ENCODE measurements at places on chromosomes 5 and 9. TPM values are rescaled to one million over a fixed set of nuclear protein-coding genes. Genes with fewer than 3 reads are reported as not detected.

- H3K27ac ChIP-seq = no peak overlapping the region
- no peak for DNase-seq
- no peaks in the 10 kb centered on the region for H3K27me3 ChIP-seq
- no peak overlapping the region for H3K4me3 ChIP-seq
- H3K36me3 ChIP-seq = no peaks in the 10 kb centered on the region
Measured at GRCh38 chr9:89284076-89284475, 26.9 kb upstream of the CKS2 start.

DNA sequence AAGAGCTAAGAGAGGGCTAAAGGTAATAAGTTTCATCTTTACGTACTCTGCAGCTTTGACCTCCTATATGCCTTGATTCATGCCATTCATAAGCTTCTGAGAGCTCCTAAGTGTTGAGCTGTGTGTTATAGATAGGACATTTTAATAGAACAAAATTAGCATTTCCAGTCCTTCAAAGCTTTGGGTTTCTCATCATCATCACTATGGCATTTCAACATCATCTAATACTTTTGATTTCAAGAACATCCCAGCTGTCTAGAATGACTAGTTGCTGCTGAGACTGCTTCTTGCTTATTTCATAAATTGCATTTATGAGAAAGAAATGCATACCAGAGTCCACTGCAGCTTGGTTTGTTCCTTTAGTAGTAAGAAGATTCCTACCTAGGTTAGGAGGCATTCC is 201.7 kb downstream of the SGCD start:
- H3K4me1 ChIP-seq = no peaks in the 10 kb centered on the region
- no peak for DNase-seq
- no peak overlapping the region for H3K27ac ChIP-seq
- H3K4me3 ChIP-seq = no peak overlapping the region
- H3K27me3 ChIP-seq = peaks cover 9% of the 10 kb centered on the region
- no peaks in the 10 kb centered on the region for H3K36me3 ChIP-seq

- H3K27ac ChIP-seq = no peak overlapping the region
- no peak for DNase-seq
- H3K4me1 ChIP-seq = no peaks in the 10 kb centered on the region
- no peak overlapping the region for H3K4me3 ChIP-seq
- no peaks in the 10 kb centered on the region for H3K36me3 ChIP-seq
Measured at GRCh38 chr5:174293006-174293405, 247.5 kb downstream of the NSG2 start.

DNA sequence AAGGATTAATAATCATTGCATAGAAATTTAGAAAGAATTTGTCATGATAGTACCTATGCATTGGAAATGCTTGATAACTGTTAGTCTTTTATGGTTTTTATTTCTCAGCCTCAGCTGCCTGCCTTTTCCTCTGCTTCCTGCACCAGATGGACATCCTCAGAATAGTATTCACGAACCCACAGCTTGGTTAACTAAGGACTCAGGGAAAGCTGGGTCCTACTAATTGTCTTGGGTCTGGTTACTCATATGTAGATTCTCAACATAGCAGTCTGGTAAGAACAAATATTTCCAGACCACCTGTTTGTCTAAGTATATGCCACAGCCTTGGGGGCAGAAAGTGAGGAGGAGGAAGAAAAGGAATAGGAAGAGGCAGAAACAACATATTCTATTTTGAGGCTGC is 464.5 kb upstream of the SMARCA2 start:
- no peak overlapping the region for H3K27ac ChIP-seq
- H3K36me3 ChIP-seq = no peaks in the 10 kb centered on the region
- no peak overlapping the region for H3K4me3 ChIP-seq

DNA sequence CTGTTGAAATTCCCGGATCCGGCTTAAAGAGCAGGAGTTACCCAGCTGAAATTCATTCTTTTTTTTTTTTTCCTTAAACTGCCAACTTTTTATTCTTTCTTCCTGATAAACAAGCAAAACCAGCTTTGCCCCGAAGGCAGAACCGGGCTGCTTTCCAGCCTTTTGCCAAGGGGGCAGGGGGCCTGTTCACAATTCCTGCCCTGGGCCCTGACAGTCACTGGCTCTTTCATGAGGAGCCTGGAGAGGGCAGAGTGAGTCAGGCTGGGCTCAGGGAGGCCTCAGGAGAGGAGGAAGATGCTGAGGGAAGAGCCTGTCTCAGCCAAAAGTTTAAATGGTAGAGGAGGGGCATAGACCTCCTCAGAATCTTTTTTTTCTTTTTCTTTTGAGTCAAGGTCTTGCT is 4.8 kb downstream of the GLIPR2 start:
- peaks cover 22% of the 10 kb centered on the region for H3K36me3 ChIP-seq
- no peak for DNase-seq
- H3K27me3 ChIP-seq = no peaks in the 10 kb centered on the region
- peaks cover 90% of the 10 kb centered on the region for H3K4me1 ChIP-seq
- H3K4me3 ChIP-seq = no peak overlapping the region

DNA sequence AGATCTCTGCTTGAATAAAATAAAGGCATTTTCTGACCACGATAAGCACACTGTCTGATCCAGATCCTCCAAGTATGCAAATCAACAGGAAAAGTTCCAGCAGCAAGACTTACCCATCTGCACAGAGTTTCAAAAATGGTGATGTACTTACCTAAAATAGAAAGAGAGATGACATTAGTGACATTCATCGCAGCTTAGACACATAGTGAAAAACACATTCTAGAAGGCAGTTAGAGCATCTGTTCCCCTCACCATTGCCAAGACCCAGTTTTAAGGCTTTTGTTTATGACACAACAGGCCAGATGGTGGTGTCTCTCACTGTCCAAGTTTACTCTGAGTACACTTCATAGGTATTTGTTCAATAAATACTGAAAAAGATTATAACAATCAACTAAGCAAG is 207.7 kb downstream of the PDE4D start:
- no peaks in the 10 kb centered on the region for H3K36me3 ChIP-seq
- no peak overlapping the region for H3K4me3 ChIP-seq
- no peaks in the 10 kb centered on the region for H3K27me3 ChIP-seq
- no peaks in the 10 kb centered on the region for H3K4me1 ChIP-seq
- DNase-seq = no peak

DNA sequence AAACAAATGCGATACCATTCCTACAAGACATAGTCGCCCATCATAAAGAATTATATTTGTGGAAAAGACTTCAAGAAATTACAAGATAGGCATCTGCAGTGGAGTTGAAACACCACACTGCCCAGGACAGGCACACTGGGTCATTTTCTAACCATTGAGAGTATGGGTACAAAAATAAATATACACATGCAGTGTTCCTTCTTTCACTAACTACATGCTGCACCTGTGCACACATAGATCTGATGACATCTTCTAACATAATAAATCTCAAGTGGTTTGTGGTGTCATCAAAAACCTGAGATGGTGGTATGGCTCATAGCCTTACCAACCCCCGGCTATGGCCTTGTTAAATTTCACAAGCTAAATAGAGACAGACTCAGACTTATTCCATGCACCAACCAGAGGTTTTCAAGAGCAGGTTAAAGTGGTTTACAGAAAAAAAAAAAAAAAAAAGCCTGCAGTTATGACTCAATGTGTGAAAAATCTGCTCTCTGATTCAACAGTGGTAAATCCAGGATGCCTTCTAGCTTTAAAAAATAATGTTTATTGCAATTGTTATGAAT is 12.4 kb upstream of the NFIB start:
- peaks cover 14% of the 10 kb centered on the region for H3K4me1 ChIP-seq
- no peaks in the 10 kb centered on the region for H3K36me3 ChIP-seq
- H3K27ac ChIP-seq = no peak overlapping the region
- peak; percentile 38 for DNase-seq
- peaks cover 32% of the 10 kb centered on the region for H3K27me3 ChIP-seq
- no peak overlapping the region for H3K4me3 ChIP-seq

- no peak overlapping the region for H3K4me3 ChIP-seq
- H3K36me3 ChIP-seq = no peaks in the 10 kb centered on the region
- no peak overlapping the region for H3K27ac ChIP-seq
- peaks cover 8% of the 10 kb centered on the region for H3K27me3 ChIP-seq
- no peaks in the 10 kb centered on the region for H3K4me1 ChIP-seq
- DNase-seq = no peak
Measured at GRCh38 chr9:18881758-18882157, 151.3 kb downstream of the SAXO1 start.

DNA sequence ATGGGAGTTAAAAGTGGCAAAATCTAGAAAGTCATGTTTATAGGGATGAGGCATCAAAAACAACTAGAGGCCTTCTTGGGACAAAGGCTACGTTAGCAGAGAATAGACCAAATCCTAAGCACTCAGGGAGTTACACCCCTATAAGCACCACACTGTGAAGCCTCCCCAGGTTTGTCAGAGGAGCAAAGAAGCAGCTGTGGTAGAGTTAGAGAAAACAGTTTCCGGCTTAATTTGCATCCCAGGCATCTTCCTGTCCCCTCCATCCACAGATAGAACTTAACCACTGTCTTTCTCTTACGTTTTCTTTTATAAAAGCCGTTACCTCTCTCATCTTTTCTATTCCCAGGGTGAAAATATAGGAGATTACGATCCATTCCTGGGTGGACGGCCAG is 188.6 kb upstream of the KLF9 start:
- H3K27ac ChIP-seq = no peak overlapping the region
- H3K36me3 ChIP-seq = no peaks in the 10 kb centered on the region
- peaks cover under 1% of the 10 kb centered on the region for H3K4me1 ChIP-seq
- H3K27me3 ChIP-seq = no peaks in the 10 kb centered on the region
- H3K4me3 ChIP-seq = no peak overlapping the region

DNA sequence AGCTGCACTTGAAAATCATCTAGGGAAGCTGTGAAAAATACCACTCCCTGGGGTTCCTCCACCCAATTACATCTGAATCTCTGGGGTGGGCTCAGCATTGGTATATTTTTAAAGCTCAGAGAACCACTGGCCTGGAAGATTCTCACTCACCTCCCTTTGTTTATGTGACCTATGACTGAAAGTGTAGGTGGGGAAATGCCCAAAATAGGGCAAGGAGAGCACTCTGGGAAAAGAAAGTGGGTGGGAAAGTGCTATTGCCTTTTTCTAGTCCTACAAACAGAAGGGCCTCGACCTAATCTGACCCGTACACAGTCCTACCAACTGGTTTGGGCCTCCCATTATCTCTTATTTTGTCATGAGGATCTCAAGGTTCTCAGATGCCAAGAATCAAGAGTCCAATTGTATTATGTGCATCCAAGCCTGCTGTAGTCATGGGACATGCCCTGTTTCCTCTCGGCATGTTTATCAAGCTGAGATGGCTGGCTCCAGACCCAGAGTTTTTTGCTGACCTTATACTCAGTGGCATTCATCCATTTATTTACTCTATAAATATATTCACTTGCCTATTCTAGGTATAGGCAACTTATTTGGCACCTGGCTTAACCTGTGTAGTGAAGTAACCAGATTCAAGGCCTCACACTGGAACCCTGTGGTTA is 483.7 kb downstream of the ENC1 start:
- DNase-seq = no peak
- H3K36me3 ChIP-seq = no peaks in the 10 kb centered on the region
- no peak overlapping the region for H3K27ac ChIP-seq
- H3K4me1 ChIP-seq = no peaks in the 10 kb centered on the region
- H3K27me3 ChIP-seq = peaks cover 11% of the 10 kb centered on the region
- no peak overlapping the region for H3K4me3 ChIP-seq

DNA sequence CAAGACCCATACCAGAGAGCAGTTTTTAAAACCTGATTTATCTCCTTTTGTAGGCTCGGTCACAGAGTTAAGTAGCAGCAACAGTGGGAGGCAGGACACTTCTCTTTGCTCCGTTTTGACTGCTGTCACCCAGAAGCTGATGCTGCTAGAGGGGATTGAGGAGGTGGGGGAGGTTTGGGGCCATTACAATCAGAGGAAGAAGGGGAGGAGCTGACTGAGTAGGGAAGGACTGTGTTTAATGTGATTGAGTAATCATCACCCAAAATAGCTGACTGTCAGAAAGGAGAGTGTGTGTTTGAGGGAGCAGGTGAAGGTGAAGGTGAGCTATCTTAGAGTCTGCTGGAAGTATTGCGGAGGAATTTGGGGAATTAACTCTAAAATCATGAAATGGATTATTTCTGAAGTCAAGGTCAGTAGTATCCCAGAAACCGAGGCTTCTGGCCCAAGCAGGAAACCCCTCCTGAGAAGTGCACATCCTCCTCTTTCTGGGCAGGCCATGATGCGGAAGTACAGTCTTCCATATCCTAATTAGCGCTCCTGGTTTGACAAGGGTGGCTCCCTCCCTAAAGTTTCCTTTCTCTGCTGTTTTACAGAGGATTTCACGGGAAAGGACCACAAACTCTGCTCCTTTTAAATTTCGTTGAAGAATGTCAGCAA is 214.9 kb downstream of the PLK2 start:
- H3K4me3 ChIP-seq = no peak overlapping the region
- no peaks in the 10 kb centered on the region for H3K36me3 ChIP-seq
- DNase-seq = no peak
- H3K27me3 ChIP-seq = no peaks in the 10 kb centered on the region
- H3K27ac ChIP-seq = no peak overlapping the region

- H3K27ac ChIP-seq = no peak overlapping the region
- no peak for DNase-seq
- H3K36me3 ChIP-seq = no peaks in the 10 kb centered on the region
- no peaks in the 10 kb centered on the region for H3K27me3 ChIP-seq
Measured at GRCh38 chr5:89301321-89302025, 418.5 kb upstream of the MEF2C start.

DNA sequence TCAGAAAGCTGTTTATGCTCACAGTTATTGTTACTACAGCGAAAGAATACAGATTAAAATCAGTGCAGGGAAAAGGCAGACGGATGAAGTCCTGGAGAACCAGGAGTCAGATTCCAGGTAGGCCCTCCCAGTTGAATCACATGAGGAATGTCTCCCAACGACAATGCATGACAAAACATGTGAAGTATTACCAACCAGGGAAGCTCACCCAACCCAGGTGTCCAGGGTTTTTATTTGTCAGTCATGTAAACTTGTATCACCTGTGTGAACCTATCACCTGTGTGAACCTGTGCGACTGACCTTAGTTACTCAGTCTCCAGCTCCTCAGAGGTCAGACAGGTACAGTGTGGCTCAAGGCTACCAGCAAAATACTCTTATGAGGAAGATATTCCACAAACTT is 63.9 kb downstream of the KIAA1958 start:
- peaks cover 12% of the 10 kb centered on the region for H3K4me1 ChIP-seq
- peaks cover 2% of the 10 kb centered on the region for H3K36me3 ChIP-seq
- H3K27me3 ChIP-seq = no peaks in the 10 kb centered on the region

DNA sequence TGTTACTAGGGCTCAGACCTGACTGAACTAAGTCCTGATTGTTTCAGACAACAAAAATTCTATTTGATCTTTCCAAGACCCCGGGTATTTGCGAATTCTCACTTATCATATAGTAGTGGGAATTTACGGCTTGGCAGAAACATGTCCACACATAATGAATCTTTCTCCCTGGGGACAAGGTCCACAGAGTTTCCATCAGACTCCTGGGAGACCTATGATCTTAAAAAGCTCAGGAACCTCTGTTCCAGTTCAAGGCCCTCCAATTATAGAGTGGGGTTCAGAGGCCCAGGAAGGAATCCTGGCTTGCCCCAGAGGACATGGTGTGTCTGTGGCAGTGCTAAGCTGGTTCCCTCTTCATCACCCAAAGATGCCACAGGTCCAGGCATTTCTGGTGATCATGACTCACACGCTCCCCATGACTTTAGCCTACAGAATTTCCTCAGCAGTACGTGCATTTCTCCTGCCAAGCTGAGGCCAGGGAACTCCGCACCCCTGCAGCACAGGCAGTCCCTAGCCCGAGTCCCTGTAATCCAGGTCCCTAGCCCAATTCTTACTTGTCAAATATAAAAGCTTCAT is 12.6 kb downstream of the RAPGEF1 start:
- peak overlapping the region; percentile 93 for H3K27ac ChIP-seq
- peaks cover 22% of the 10 kb centered on the region for H3K36me3 ChIP-seq
- peak; percentile 44 for DNase-seq
- peaks cover 83% of the 10 kb centered on the region for H3K4me1 ChIP-seq
- no peaks in the 10 kb centered on the region for H3K27me3 ChIP-seq

The GRXCR2 gene
- not detected for total RNA-seq

The PCDHB6 gene
- not detected for total RNA-seq

The SARDH gene
- 7.8 TPM for total RNA-seq
